Esophagus muscularis mucosa (tissue), 4 donors: ENCODE measurements at places on chromosomes 16 and 17.

DNA sequence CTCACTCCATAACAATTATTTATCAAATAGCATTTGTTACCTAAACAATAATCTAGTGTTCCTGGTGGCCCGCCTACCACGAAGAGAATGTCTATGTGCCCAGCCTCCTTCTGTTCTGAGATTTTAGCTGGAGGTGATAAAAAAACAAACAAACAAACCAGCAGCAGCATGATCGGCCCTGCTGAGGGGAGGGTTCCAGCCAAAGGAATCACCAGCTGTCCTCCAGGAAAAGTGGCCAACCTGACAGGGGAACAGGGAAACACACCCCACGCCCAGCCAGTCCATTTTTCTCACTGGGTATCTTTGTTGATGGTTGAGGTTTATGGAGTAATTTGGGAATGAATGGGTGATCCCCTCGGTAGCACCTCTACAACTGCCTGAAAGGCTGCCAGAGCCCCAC, 203.0 kb upstream of the DYNLRB2 start:
- DNase-seq: no peak

DNA sequence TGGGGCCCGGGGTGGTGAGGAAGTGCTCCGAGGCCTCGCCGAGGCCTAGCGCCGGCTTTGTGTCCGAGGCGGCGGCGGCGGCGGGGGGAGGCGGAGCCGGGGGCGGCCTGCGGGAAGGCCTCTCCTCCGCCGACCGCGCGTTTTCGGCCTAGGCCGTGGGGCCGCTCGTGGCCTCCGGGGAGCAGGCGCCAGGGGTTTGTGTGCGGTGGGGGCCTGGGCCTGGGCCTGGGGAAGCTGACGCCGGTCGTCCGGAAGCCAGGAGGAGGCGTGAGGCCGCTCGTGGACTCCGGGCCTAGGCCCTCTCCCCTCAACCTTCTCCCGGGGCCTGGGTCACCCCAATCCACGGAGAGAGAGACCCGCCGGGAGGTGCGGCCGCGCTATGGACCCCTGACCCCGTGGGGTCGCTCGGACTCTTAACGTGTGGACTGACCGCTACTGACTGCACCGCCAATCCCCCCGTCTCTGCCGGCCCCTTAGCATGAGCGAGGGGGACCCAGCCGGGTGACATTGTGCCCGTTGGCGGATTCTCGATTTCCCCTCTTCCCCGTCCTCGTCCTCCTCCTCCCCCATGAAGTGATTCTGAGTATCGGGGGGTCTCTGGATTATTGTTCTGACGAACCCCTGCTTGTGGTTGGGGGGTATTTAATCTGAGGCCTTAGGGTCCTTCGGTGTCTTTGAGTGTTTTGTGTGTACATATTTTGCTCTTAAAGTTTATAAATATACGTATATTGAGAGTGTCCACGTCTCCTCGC, 660 bp downstream of the RBBP6 start:
- no peak for DNase-seq

DNA sequence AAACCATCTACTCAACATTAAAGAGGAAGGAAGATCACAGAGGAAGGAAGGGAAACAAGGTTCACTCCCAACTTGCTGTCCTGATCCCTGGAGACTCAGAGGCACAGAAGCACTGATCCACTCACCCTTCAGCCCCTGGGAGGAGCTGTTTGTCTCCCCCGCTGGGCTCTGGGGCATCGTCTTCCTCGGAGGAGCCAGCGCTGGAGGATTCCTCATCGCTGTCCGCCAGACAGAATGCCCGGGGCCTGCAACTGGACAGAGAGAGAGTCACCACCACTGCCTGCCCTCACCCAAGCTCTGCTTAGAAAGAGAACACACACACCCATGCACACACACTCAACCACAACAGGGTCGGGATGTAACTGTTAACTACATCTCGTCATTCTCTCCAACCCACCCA, 24.8 kb upstream of the ERN1 start:
- no peak for DNase-seq

GRCh38 chr16:57297856-57298255, 13.4 kb upstream of the PLLP start:
- no peak for DNase-seq

DNA sequence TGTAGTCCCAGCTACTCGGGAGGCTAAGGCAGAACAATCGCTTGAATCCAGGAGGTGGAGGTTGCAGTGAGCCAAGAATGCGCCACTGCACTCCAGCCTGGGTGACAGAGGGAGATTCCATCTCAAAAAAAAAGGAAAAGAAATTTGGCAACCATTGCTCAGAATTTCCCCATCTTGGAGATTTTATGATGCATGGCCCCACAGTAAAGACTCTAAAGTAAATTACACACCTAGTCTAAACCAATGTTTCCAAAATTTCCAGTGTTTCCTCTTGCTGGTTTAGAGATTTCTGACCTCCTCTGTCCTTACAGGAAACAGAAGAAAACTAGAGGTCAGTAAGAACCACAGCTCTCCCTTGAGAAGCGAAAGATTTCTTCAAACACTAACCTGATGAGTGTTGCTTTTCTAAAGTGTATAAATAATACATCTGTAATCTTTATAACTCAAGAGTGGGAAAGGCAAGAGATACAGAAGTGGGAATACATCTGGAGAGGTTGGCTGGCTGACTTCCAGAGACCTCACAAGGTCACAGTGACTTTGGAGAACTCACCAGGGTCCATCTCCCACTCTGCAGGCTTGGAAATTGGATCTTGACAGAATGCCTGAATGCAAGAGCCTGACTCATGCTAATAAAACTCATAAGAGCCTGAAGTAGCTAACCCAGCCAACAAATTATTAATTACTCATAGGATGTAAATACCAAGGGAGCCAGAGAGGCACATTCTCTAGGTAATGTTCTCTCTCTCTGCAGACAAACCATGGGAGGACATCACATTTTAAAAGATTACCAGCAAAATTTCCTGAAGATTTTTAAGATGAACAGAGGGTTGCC, 8.8 kb downstream of the ADAT1 start:
- no peak for DNase-seq

- peak; percentile 96 for DNase-seq
These were observed 6.8 kb upstream of the MEAK7 start for GRCh38 chr16:84511180-84511800.
